ENCODE measurements at places on chromosomes 12 and 14.

- DNase-seq, result no peak
These were observed 3.6 kb upstream of the LGALS3 start for GRCh38 chr14:55125403-55125802.

DNA sequence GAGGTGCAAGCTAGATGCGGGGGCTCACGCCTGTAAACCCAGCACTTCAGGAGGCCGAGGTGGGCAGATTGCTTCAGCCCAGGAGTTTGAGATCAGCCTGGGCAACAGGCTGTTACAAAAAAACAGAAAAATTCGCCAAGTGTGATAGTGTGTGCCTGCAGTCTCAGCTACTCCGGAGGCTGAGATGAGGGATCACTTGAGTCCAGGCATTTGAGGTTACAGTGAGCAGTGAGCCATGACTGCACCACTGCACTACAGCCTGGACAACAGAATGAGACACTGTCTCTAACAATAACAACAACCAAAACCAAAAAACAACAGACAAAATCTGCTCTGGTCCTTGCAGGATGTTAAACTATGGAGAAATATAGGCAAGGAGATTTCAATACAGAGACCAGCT, 13.9 kb downstream of the BTBD7 start:
- no peak for DNase-seq

DNA sequence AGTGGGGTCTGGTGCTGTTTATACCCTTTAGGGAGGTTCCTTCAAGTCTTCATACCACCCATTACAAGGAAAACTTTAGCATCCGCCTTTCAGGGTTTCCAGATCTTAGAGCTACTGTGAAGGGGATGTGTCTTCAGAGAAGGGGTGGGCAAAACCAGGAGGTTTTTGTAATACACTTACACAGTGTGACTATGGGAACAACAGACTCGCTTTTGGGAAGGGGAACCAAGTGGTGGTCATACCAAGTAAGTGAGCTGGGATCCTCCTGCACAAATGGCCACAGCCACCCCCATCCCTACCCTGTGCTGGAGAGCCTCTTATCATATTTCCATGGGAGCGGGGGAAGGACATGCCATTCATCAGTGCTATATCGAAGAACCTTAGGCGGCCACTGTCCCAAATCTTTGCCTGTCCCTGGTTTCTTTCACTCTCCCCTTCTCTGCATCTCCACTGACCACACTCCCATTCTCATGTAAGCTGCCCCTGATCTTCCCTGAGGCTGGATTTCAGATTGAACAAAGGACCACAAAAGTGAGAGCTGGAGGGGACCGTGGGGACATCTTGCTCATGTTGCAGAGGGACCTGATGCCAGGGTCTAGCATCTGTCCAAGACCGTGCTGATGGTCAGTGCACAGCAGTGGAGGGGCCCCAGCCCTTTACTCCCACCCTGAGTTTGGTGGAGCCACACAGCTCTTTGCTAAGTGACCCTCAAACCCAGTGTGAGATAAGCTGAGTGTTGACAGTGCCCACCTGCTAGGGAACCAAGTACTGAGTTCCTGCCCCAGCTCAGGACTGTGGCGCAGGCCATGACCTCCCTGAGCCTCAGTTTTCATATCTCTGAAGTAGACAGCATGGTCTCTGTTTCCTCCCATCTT, 51.4 kb downstream of the DAD1 start:
- no peak for DNase-seq

DNA sequence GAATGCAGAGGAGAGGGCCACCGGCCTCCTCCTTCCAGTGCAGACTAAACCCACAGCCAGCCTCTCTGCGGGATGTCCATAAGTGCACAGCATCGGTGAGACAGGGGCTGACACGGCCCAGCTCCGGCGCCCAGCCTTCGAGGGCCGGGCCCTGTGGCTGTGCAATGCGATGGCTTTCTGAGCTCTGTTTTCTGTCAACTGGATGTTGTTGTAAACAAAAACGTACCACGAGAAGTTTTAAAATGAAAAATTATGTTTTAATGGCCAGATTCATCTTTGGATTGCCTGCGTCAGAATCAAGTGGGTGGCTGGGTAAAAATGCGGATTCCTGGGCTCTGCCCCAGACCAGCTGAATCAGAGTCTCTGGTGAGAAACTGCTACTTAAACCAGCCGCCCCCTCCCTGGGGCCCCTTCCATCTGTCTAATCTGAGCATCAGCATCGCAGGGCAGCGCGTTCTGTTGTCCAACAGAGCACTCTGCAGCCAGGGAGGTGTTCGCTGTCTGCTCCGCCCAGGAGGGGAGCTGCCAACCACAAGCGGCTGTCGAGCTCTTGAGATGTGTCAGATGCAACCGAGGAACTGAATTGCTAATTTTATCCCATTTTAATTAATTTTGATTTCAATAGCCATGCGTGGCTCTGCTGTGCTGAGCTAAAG, 133.4 kb downstream of the RFLNA start:
- DNase-seq, result no peak

- no peak for DNase-seq
These were observed 87.3 kb upstream of the RIN3 start for GRCh38 chr14:92426237-92426636.

- no peak for DNase-seq
These were observed 34.7 kb downstream of the TNFAIP2 start for GRCh38 chr14:103157969-103158368.

GRCh38 chr14:71532344-71532743, 399.9 kb upstream of the RGS6 start:
- no peak for DNase-seq

DNA sequence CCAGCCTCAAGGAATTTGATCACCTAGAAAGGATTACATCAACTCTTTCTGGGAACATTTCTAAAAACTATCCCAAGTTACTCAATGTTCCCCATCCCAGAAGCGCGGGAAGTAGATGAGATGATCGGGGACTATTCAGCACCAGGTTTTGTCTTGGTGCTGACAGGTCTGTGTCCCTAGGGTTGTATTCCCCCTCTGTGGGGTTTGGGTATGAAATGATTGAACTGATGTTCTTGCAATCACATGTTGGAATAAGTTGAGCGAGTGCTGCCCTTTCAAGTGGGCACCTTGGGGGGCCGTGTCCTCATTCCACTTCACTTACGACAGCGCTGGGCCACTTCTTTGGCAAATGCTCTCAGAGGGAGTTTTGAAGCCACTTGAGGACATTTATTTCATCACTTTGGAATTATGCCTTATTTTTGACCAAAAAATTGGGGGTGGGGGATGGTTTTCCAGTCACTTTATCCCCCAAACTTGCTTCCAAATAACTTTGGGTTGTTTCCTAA, 69.8 kb downstream of the RFX4 start:
- no peak for DNase-seq

DNA sequence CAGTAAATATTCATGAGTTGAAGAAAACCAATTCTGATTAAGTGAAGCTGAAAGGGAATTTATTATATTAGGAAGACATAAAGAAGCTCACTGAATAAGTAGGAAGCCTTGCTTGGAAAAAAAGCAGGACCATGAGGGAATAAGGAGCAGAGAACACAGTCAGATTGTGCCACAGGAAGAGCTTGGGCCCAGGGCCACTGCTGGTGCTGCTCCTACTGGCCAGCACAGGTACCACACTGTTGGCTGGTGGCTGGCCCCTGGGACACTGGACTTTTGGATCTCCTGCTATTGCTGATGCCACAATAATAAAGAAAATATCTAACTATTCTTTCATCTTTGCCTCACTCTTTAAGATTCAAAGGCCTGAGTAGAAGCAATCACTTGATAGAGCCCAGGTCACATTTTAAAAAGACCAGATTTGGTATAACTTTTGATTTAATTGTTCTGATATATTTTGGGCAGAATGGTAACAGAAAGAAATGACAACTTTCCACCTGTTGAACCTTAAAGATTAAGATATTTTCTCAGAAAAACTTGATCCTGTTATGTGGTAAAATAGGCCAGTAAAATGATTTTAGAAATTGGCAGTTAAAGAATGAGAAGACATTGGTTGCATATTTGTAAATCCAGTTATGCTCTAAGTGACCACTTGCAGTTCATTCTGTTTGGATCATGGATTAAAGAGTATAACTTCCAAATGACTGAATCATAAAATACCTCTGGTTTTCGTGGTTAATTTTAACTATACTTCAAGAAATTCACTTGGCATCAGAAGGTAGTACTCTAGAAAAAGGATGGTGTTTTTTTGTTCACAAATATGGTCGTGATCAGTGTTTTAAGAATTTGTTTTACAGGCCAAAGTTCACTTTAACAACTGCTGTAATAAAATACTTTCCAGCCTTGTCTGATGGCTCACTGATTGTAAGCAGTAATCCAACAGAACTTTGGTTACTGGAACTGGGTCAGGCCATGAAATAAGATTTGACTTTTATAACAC, 68.3 kb downstream of the DERA start:
- DNase-seq, result no peak

- no peak for DNase-seq
These were observed 24.3 kb upstream of the HSPB8 start for GRCh38 chr12:119154435-119154818.

DNA sequence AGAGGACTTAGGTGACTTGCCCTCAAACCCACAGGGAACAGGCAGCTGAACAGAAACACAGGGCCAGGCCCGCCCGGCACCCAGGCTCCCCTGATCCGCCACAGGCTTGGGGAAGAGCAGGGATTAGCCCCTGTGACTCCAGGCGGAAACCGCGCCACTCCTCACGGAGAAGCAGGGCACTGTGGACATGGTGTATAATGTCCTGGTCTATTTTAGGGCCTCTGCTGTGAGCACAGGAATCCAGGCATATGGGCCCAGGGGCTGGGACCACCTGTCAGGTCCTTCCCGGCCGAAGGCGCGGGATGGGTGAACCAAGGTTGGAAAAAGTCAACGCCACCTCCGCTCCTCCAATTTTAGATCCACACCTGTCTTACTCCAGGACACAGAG, 34.6 kb upstream of the MEG3 start:
- DNase-seq, result no peak

DNA sequence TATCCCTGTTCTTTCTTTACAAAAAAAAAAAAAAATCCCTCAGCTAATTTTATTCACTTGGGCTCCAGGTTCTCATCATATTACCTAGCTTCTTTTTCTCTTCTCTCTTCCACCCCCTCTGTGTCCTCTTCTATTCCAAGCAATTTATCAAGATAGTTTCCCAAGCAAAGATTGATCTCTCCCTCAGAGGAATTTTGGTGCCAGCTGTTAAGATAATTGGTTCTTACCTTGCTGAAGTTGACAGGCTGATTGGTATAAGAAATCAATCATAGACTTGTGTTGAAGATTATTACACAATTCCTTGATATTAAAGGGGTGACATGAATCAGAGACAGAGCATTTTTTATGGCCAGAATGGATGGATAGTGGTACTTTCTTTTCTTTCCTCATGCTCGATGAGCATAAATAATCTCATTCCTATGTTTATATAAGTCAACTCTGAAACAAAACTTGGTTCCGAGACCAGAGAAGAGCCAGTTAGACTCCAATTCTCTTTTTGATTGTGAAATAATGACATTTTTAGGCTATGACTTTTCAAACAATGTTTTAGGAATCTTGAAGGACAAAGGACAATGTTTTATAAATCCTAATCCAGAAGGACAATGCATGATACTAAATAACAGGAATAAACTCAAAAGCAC, 264.1 kb upstream of the PRKD1 start:
- no peak for DNase-seq

DNA sequence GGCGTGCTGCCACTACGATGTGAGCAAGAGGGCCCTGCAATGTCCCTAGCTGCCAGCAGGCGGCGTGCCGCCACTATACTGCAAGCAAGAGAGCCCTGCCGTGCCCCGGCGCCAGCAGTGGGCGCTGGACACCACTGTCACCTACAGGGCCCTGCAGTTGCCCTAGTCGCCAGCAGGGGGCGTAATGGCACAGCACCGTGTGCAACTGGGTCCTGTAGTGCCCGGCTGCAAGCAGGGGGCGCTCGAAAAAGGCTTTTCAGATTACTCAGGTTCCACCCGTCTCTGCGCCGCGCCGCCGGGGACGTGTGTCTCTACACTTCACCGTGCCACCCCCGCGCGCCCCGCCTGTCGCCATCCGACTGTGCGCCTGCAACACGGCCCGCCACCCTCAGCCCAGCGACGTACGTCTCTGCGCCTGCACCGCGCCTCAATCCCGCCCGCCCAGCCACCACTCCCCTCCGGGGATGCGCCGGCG, 1356.9 kb downstream of the TMEM121 start:
- no peak for DNase-seq

GRCh38 chr12:124823272-124823970, 40.2 kb downstream of the SCARB1 start:
- DNase-seq, result no peak

DNA sequence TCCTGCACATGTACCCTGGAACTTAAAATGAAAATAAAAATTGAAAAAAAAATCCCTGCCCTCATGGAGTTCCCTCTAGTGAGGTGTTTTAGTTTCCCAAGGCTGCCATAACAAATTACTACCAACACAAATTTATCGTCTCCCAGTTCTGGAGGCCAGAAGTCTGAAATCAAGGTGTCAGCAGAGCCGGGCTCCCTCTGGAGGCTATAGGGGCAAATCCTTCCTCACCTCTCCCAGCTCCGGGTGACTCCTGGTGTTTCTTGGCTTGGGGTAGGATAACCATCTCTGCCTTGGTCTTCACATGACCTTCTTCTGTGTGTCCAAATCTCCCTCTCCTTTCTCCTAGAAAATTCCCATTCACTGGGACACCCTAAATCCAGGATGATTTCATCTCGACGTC, 50.1 kb downstream of the PLXNC1 start:
- DNase-seq, result no peak

- DNase-seq, result no peak
These were observed 13.9 kb upstream of the ANKRD33 start for GRCh38 chr12:51874000-51874399.

GRCh38 chr12:24135158-24135850, 185.8 kb upstream of the SOX5 start:
- no peak for DNase-seq

DNA sequence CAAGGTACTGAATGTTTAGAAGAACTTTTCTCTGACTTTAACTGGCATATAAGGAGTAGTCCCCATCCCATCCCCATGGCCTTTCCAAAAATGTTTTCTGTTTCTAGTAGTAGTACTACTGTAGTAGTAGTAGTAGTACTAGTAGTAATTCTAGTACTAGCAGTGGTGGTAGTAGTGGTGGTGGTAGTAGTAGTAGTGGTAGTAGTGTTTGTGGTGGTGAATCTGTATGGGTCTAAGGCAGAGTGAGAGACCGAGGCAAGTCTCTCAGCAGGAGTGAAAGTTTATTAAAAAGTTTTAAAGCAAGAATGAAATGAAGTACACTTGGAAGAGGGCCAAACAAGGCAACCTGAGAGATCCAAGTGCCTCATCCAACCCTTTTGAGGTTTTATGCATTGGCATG, 58.6 kb downstream of the FOXN4 start:
- no peak for DNase-seq

GRCh38 chr12:64968989-64969819, 144.8 kb downstream of the TBC1D30 start:
- no peak for DNase-seq

GRCh38 chr12:132215299-132215989, 71.2 kb downstream of the NOC4L start:
- no peak for DNase-seq

DNA sequence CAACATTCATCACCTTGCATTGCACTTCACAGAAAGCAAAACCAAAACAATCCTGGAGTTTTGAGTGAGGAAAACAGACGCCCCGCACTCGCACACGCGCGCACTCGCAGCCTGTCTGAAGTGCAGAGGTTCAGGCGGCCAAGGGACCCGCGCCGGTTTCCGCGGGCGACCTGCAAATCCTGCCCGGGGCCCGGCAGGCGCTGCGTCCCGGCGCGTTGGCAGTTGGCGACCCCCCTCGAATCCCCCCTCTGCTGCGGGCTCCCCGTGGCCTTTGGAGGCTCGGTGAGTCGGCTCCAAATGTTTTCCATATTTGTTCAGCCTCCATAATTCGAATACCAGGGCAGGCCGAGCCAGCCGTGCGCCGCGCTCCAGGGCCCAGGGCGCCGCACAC, at the start of gene SSPN:
TSS of gene SSPN (plus strand) at position 324 of the 391 bp plus-strand sequence. CDS start 100 bp downstream, outside the sequence.
- no peak for DNase-seq

Measured in activated T-helper 1 cell treated with anti-CD3 and anti-CD28 coated beads, Interleukin-2, amount 50 U/mL, for 16 hours (primary cell).